Urinary bladder (tissue), 4 donors: ENCODE measurements at places on chromosomes 13 and 19. TPM values are rescaled to one million over a fixed set of nuclear protein-coding genes. Genes with fewer than 3 reads are reported as not detected.

DNA sequence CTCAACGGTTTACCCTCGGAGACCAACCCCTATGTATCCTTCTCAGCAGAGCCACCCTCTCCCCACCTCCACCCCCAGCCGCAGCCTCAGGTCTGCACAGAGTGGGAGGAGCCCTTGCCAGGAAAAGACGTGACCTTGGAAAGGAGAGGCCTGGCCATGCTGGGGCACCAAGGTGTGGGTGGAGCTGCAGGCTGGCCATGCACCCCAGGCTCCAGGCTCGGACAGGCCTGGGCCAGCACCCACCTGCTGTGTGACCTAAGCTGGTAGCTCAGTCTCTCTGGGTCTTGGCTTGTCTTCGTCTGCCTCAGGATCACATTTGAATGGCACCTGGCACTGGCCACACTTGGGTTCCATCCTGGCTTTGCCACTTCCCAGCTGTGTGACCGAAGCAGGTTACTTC is 29.5 kb downstream of the CCDC8 start:
- DNase-seq, result no peak

GRCh38 chr19:52028027-52028779 is at the start of gene ZNF614:
ZNF614 (minus strand) TSS chr19:52028379; CDS start chr19:52025745, 2,634 bp downstream.
- DNase-seq, result peak; percentile 81

Gene RPL18
- polyA plus RNA-seq, result 2,167 TPM

DNA sequence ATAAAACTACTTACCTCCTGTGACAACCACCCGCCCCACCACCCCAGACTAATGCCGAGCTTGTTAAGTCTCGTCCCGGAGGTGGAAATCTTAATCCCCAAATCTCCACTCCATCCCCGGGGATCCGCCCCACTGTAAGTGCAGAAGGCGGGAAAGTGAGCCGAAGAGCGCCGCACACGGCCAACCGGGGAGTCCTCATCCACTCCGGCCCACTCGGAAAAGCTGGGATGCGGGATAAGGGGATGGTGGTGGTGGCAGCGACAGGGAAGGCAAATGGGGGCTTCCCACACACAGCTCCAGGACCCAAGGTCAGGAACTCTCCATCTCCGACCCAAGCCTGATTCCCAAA is 621 bp downstream of the FBL start:
- no peak for DNase-seq

Gene MYBPC2
- polyA plus RNA-seq, result 0.14 TPM

- DNase-seq, result peak; percentile 35
These were observed 333.9 kb downstream of the UQCRFS1 start for GRCh38 chr19:28878862-28879566.

Gene FBXO27
- polyA plus RNA-seq, result 8.8 TPM

GRCh38 chr19:3387645-3388589 is 21.5 kb downstream of the NFIC start:
- DNase-seq, result no peak

Gene REEP6
- 11.3 TPM for polyA plus RNA-seq

- no peak for DNase-seq
These were observed 28.1 kb downstream of the SLC7A1 start for GRCh38 chr13:29567411-29567810.

- no peak for DNase-seq
These were observed 1.5 kb downstream of the FCAR start for GRCh38 chr19:54875506-54875905.

GRCh38 chr19:5417495-5418436 is 37.5 kb upstream of the ZNRF4 start:
- DNase-seq, result no peak

Gene MED16
- 59.8 TPM for polyA plus RNA-seq

Gene ZNF135
- 9.0 TPM for polyA plus RNA-seq

- no peak for DNase-seq
These were observed 371.1 kb downstream of the PCDH9 start for GRCh38 chr13:66859078-66859477.

Gene ACP7
- polyA plus RNA-seq, result 0.05 TPM

DNA sequence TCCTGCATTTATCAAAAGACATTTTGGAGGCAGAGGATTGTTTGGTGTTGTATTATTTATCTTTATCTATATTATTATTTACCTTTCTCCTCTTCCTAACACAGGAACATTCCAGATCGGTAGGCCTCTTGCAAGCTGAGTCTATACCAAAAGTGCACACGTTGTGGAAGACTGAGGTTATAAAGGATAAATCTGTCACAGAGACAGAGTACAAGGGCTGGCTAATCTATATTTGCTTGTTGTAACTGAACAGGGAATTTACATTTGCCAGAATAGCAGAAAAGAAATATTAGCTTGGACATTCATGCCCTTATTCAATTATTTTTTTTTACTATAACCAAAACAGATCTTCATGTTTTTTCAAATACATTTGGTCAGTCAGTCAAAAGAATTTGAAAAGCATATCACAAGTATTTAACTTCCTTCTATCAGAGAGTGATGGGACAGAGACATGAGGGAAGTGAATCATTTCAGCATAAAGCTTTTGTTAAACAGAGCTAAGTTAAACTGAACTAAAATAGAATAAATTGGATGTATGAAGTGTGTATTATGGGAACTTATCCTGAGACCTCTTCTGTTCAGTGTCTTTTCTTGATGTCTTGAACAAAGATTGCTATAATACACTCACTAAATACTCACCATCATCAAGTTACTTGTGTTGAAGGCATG is 352.5 kb downstream of the DNAJC15 start:
- DNase-seq, result no peak

Gene ZNF613
- polyA plus RNA-seq, result 4.3 TPM

Gene SIGLEC11
- polyA plus RNA-seq, result 0.56 TPM

Gene HRC
- 3.8 TPM for polyA plus RNA-seq

Gene KLK7
- polyA plus RNA-seq, result 0.14 TPM
